Mucosa of descending colon (tissue), 3 donors: ENCODE measurements at places on chromosomes 3 and 15. TPM values are rescaled to one million over a fixed set of nuclear protein-coding genes. Genes with fewer than 3 reads are reported as not detected.

DNA sequence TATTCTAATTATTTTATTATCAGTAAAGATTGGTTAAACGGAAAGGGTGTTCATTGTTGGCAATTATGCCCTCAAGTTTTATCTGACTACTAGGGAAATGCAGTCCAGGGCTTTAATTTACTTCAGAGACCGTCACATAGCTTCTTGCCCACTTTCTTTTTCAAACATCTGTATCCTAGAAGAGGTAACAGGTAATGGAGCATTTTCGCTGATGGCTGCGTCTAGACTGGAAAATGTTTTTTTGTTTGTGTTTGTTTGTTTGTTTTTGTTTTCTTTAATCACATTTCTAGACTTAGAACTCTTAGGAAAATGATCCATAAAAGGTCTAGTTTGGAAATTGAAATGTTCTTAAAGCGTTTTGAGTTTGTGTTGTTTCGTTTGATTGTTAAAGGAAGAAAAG lies 71.4 kb downstream of the ANXA2 start:
- no peak for DNase-seq

GRCh38 chr3:61371123-61371522 lies 119.9 kb upstream of the FHIT start:
- DNase-seq = no peak

RBMS3 gene
- total RNA-seq = 4.6 TPM

- no peak for DNase-seq
Observed at GRCh38 chr3:31733234-31733667, 200.5 kb downstream of the STT3B start.

ROPN1 gene
- 2.0 TPM for total RNA-seq

GRCh38 chr3:7779331-7779730 lies 722.3 kb upstream of the LMCD1 start:
- no peak for DNase-seq

PLOD2 gene
- 101 TPM for total RNA-seq

DNA sequence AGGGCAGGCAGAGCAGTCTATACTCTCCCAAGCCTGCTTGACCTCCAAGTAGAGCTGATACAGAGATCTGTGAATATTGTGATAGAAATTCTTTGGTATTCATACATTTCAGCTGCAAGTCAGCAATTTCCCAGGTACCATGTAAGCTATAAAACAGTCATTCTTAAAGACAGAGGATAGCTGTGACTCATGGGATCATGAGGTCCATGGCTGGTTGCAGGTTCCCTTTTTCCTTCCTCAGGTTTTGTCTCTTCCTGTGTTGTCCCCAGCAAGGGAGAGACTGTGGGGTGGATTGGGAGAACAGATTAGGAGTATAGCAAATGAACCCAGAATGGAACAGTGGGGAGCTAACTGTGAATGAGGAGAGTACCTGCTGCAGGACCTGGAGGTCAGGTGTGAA lies 5.4 kb upstream of the P4HTM start:
- DNase-seq = no peak

DNA sequence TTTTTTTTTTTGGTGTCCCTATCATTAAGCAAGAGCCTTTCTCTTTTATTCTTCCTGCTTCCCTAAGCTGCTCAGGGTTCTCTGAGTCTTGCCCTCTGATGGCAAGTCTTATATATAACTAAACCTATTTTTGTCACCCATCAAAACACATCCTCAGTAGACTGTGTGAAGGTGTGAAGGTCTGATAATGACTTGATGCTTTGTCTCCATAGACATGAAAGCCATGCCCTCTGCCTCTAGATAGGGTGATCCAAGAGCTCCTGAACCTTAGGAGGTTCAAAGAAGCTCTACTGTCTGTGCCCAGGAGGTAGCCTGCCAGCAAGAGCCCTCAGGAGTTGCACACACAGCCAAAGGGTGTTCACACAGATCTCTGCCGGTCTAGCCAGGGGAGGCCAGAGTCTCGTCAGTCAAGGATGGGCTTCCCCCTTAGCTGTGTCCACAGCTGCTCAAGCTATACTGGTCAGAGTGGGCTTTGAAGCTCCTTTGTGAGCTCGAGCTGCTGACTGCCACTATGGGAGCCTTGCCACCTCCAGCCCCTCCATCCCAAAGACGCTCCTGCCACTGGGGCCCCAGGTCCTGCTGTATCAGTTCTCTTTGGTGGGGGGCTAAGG lies 13.1 kb upstream of the SNX22 start:
- DNase-seq = no peak

DNA sequence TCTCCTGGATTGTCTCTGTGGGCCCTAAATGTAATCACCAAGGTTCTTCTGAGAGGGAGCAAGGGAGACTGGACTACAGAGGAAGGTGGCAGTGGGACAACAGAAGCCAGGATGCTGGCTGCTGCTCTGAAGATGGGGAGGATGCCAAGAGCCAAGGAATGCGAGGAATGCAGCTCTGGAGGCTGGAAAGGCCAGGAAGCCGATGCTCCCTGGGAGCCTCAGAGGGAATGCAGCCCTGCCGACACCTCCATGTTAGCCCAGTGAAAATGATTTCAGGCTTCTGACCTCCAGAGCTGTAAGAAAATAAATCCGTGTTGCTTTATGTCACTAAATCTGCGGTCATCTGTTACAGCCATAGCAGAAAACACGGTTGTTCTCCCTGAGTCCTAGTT lies 44.1 kb downstream of the UMPS start:
- no peak for DNase-seq

DNA sequence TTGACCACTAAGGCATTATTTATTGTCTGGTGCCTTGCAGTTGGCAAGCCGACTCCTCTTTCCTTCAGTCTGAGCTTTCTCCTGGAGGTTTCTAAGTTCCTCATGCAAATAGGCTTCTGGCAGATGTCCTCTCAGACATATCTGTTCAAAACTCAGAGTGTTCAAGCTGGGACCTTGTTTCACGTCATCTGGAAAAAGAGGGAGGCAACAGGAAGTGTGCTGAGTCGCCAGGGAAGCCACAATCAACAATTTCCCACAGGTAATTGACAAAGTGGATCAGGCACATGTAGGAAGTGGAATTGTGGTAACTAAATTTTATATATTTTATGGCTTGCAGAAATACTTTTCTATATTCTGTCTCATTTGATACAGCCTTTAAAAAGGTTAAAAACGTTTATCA lies 14.6 kb downstream of the SCG5 start:
- no peak for DNase-seq

GLCE gene
- 36.4 TPM for total RNA-seq

GRCh38 chr15:63640146-63640545 lies 43.0 kb downstream of the FBXL22 start:
- DNase-seq = no peak

KCNH8 gene
- 1.3 TPM for total RNA-seq

EPHB1 gene
- 6.9 TPM for total RNA-seq
